ENCODE measurements at places on chromosomes 2 and 18.

GRCh38 chr2:215396595-215397313 is 39.1 kb downstream of the FN1 start:
- DNase-seq = no peak

DNA sequence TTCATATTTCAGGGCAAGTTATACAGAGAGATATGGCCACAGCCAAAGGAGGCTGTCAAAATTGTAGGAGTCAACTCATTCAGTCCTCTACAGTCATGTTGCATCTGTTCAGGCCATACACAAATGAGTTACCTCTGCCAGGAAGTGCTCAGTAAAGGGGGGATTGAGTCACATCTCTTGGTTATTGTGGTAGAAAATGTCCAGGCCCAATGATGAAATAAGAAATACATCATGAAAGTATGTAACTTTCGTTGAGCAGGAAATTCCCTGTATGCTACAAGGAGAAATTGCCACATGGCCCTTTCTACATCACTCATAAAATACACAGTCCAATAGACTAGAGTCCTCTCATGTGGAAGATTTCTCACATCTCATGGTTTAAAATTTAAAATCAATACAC is 103.9 kb upstream of the COL3A1 start:
- DNase-seq = no peak

GRCh38 chr2:69163109-69163508 is 150.1 kb downstream of the ANTXR1 start:
- DNase-seq = no peak

- DNase-seq = no peak
Observed at GRCh38 chr18:53745224-53745967, 479.1 kb downstream of the MBD2 start.

Measured in activated CD4-positive, alpha-beta T cell treated with anti-CD3 and anti-CD28 coated beads for 24 hours (primary cell).